ENCODE measurements at places on chromosomes 4 and X.

- DNase-seq = no peak
These were observed 148.3 kb upstream of the TLL1 start for GRCh38 chr4:165724786-165725185.

GRCh38 chr4:37684154-37684553 is 2.0 kb downstream of the RELL1 start:
- no peak for DNase-seq

DNA sequence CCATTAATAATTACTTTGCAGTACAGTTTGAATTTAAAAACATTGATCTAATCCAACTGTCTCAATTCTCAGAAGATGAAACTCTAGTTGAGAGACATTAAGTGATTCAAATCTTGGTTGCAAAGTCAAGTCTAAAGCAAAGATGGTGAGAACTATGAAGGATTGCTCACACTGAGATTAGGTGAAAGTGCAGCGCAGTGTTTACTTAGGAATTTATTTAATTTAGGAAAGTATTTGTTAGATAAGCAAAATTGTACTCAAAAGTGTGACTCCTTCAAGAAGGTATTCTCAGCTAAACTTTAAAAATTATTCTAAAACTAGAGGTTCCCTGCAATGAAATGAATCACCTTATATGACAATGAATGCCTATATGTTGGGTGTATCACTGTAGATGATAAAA is 454.9 kb downstream of the PDGFC start:
- no peak for DNase-seq

GRCh38 chr4:169745291-169745690 is 12.5 kb downstream of the HPF1 start:
- peak; percentile 57 for DNase-seq

- peak; percentile 83 for DNase-seq
These were observed 48.2 kb downstream of the TMEM156 start for GRCh38 chr4:38983787-38984598.

DNA sequence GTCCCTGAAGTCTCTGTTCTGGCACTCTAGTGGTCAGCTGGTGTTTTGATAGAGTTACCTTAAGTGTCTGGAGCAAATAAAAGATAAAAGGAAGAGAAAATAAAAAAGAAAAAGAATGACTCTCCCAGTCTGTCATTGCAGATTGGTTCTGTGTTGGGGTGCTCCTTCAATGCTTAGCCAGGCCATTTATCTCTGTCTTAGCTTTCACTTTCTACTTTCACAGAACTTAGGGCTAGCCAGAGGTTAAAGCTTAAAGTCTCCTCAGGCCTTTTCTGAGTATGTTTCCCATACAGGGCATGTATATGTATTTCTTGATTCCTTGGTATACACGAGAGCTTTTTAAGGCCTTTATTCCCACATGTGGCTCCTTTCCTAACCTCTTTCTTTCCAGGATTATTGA is 83.1 kb upstream of the TEX13D start:
- DNase-seq = no peak

DNA sequence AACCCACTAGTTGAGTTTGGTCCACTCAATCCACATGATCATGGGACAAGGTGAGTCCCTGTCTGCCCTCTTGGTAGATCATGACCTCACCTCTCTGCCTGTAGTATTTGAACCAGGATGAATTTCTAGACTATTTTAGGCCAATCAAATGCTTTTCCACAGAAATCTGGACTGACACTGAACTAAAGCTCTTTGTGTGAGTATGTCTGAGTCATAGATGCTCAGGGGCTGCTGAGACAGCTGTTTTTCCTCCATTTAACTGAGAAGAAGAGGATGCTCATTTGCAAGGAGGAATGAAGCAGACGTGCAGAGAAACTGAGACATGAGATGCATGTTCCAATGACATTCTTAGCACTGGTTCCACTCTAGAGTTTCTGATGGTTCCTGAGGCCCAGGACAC is 77.3 kb upstream of the TMEM47 start:
- peak; percentile 13 for DNase-seq

Measured in mesenchymal stem cell (in vitro differentiated cells and primary cell).